CD8-positive, alpha-beta memory T cell (primary cell): ENCODE measurements at places on chromosomes 3 and 15.

GRCh38 chr3:195319060-195319459, 48.1 kb upstream of the XXYLT1 start:
- no peak for DNase-seq

GRCh38 chr15:43775411-43775965, 1.3 kb downstream of the ELL3 start:
- no peak for DNase-seq

DNA sequence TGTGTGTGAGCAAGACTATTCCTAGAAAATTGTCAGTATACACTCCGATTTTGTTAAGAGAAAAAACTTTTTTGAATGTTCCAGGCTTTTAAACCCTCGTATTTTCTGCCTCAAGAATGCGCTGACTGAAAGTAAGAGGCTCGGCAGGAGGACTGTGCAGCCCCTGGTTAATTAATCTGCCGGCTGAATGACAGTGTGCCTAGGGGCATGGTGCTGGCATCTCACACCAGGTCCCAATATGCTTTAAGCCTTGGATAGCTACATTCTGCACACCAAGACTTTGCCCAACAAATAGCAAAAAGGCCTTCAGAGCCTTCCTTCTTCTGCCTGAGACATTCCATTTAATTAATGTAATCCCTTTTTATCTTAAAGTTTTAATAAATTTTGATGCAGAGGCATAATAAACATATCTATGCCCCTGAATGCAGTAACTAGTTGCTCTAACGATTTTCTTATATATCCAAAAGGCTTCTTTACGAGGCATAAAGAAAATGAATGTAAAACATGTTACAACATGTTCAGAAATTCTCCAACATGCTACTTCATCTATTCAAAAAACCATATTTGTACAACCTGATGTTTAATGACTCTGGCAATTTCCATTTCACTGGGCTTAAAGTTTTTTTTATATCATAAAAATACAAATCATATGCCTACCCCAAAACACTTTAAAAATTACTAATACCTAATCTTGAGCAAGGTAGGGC, 37.9 kb downstream of the DPH6 start:
- DNase-seq: no peak

GRCh38 chr3:49747792-49748480, 24.2 kb upstream of the GMPPB start:
- no peak for DNase-seq

DNA sequence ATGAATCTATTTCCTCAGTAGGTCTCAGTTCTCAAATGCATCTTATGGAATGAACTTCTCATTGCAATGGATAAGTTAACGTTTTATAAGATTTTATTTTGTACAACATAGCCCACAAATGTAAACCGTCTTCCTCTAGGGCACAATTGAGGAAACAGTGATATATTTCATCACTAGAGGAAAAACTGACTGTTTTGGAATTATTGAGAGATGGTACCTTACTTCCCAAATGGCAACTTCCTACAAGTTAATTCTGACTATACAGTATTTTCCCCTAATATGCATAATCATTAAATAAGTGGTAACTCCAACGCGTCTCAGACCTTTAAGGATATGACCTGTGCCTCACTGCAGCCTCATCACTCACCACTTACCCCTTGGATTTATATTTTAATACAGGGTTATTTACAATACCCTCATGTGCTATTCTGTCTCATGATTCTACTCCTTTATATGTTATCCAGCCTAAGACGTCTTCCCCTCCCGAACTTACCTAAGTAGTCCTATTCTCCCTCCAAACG, 13.3 kb downstream of the GABPB1 start:
- no peak for DNase-seq
